ENCODE measurements at places on chromosomes 12 and 14.

- DNase-seq, result no peak
Observed at GRCh38 chr14:75411214-75411540, 16.6 kb upstream of the JDP2 start.

DNA sequence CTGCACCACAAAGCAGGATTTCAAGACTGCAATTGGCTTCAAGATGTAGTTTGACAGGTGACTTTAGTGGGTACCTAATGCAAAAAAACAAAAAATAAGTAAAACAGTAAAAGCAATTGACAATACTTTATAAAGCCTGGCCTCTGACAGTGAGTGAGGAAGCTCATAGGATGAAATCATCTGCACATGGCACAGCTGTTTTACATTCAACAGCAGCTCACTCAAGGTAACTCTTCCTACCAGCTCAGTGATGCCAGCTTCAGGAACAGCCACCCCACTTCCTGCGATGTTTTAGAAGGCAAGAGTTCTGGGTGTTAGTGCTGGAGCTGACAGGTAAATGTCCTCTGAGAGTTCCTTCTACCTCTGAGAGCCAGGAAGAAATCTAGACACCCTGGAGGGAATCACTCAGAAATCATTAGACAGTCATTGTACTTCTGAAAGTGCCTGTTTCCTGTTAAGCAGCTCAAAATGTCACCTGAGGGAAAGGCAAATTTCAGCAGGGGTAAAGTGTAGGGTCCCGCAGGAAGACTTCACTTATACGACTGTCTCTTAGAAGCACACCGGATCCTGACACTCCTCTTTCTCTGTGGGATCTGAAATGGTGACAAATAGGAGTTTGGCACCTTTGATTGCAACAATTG, 99.9 kb downstream of the FOXN3 start:
- DNase-seq, result no peak

- DNase-seq, result no peak
Observed at GRCh38 chr12:13227191-13227590, 30.7 kb downstream of the EMP1 start.

GRCh38 chr12:112518365-112518735, 99.6 kb downstream of the PTPN11 start:
- DNase-seq, result no peak

- DNase-seq, result no peak
Observed at GRCh38 chr14:76705214-76705613, 56.1 kb upstream of the VASH1 start.

GRCh38 chr12:12356467-12356895, 397 bp upstream of the BORCS5 start:
- no peak for DNase-seq

DNA sequence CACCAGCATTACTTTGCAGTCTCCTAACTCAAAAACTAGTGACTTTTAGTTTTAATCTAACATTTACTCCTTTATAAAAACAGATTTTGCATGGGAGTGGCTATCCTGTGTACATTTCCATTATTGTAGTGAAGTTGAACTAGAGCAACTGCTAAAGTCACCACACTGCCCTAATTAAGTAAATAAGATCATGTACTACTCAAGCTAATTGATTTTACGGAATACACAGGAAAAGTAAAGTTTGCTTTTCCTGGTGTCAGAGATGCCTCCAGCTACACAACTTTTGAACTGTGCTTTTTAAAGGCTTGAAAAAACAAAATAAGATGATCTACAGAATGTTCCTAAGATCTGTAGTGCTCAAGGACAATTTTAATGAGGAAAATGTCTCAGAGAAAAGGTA, 50.4 kb upstream of the ATP2A2 start:
- DNase-seq, result no peak

- no peak for DNase-seq
Observed at GRCh38 chr12:104464899-104465298, 8.2 kb downstream of the CHST11 start.

DNA sequence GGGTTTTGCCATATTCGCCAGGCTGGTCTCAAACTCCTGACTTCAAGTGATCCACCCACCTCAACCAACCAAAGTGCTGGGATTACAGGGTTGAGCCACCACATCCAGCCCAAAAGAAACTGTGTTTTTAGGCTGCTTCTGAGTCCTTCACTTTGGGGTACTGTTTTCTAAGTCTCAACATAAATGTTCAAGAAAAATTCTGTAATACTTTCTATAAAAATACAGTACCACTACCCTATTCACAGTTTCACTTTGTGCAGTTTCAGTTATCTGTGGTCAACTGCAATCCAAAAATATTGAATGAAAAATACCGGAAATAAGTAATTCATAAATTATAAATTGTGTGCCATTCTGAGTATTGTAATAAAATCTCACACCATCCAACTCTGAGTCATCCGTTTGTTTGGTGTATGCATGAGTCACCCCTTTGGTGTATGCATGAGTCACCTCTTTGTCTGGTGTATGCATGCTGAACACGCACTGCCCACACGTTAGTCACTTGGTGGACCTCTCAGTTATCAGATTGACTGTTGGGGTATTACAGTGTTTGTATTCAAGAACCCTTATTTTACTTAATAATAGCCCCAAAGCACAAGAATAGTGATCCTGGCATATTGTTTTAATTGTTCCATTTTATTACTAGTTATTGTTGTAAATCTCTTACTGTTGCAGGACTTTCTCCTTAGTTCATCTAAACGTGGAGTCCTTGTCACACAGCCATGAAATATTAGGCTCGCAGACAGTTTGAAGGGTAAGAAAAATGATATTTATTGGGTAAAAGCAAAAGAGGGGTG, 190.2 kb downstream of the FSCB start:
- peak; percentile 97 for DNase-seq

DNA sequence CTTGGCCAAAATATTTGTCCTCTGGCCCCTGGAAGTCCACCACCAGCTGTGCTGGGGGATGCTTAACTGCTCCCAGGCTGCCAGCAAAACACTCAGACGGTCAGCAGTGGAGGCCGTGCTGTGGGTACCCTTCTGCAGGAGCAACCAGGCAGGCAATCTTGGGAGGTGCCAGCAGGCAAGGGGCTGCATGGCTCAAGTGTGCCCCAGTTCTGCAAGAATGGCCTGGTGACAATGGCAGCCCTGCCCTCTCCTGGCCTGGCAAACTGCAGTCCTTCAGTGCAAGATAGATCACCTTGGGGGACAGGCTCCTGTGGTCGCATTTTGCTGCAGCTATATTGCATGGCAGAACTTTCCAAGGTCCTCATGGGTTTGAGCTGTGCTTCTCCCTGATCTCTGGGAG, 728.3 kb downstream of the TMTC2 start:
- DNase-seq, result no peak

GRCh38 chr12:1797011-1797901, 23.1 kb upstream of the LRTM2 start:
- DNase-seq, result peak; percentile 21

GRCh38 chr14:76500480-76500879, 124.5 kb downstream of the ESRRB start:
- no peak for DNase-seq

- no peak for DNase-seq
Observed at GRCh38 chr14:34580381-34580780, 40.9 kb upstream of the EAPP start.

DNA sequence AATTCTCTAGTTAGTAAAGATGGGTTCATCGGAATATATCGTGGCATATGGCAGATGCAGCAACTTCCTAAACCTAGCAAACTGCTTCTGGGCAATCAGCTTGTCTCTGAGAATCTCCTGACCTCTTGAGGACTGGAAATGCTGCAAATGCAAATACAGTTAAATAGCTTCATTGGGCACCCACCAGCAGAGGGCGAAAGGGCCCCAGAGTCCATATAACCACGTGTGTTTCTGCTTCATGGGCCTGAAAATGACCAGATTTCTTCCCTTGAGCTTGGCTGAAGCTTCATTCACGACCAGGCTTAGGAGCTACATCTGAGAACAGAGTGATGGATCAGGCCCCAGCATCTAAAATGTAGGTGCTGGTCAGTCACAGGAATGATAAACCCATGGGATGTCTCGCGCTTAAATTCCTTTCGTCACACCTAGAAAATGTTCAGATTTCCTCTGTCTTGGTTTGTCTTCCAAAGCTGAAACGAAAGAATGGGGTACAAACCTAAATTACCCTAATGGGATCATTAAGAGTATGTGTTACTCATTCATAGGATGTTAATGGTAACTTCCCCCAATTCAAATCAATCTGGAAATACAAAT, 1482.5 kb upstream of the TMEM132C start:
- DNase-seq, result peak; percentile 62

- no peak for DNase-seq
Observed at GRCh38 chr12:9244894-9245293, 36.7 kb upstream of the PZP start.

DNA sequence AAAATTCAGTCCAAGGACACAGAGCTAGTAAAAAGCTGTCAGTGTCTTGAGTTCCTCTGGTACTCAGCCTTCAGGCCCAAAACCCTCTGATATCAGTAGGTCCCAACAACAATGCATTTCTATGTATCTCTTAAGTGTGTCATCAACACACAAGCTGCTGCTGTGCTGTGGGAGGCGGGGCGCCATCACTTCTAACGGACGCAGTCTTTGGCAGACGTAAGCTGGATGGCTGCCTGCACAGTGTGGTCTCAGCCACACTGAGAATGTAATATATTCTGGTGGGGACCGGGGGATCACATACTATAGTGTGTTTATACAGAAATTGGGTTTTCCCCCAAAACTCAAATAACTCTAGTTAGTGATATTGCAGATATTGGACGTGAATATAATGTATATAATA, 123.9 kb downstream of the SUDS3 start:
- no peak for DNase-seq

- no peak for DNase-seq
Observed at GRCh38 chr12:45254254-45254653, 38.4 kb downstream of the ANO6 start.

- DNase-seq, result no peak
Observed at GRCh38 chr12:45076417-45077026, 25.6 kb upstream of the DBX2 start.

- no peak for DNase-seq
Observed at GRCh38 chr12:65637150-65637549, 187.1 kb upstream of the HMGA2 start.

DNA sequence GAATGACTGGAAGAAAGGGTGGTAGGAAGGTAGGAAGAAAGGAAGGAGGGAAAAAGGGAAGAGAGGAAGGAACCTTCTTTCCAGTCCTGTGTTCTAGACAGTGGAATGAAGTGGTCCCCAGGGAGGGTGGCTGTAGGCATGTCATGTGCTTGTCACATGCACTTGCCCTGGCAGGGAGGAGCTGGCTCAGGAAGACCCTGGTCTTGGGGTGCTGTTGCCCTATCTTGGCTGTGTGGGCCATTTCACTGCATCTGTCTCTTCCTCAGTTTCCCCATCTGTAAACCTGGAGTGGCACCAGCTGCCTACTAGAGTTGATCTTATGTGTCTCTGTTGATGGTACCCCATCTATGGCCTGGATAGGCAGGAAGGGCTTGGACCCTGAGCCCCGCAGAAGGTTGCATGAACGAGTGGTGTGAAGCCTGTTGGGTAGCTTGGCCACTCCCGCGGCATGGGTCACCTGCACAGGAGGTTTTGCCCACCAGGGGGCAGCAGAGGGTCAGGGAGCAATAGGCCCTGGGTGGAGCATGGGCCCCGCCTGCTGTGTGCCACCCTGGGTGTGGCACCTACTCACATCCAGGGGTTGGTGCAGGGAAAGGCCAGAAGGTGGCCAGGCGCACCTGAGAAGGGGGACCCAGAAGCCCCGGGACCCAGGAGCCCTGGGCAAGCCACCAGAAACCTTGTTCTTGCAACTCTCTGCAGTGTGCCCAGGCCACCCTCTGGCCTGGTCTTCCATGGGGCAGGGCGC, 25.1 kb downstream of the MEG3 start:
- no peak for DNase-seq

GRCh38 chr12:131897875-131898274, 3.5 kb downstream of the ULK1 start:
- DNase-seq, result no peak

DNA sequence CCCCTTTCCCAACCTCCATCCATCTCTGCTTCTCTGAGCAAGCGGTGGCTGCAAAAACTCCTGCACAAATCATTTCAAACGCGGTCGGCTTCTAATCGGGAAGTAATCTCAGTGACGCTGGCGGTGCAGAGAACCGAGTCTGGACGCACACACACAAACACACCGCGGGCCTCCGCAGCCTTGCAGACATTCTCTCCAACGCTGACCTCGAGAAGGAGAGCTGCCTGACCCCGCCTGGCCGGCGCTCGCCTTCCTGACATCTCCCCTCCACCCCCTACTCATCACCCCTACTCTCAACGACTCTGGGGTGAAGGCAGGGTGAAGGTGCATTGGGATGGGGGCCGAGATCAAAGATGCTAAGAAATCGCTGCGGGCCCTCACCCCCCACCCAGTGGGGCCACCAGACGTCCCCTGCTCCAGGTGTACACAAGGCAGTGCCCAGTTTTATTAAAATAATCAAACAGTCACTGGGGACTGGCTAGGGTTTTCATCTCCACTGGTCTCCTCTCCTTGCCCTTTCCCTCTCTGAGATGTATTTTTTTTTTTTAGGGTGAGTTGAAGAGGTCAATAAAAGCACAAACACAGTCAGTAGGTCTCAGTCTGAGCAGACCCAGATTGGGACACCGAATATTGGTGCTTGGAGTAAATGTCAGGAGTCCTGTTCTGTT, 506 bp upstream of the TBX5 start:
- DNase-seq, result peak; percentile 28

- peak; percentile 51 for DNase-seq
Observed at GRCh38 chr12:106082216-106083175, 56.3 kb downstream of the NUAK1 start.

DNA sequence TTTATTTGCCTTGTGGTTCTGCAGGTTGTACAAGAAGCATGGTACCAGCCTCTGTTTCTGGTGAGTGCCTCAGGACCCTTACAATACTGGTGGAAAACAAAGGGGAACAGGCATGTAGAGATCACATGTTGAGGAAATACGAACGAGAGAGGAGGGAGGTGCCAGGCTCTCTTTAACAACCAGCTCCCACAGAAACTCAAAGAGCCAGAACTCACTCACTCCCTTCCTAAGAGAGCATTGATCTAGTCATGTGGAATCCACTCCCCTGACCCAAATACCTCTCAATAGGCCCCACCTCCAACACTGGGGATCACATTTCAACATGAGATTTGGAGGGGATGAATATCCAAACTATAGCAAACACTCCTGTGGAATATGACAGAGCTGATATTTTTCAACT, 938.0 kb downstream of the GALC start:
- no peak for DNase-seq

GRCh38 chr12:57549909-57550640, at the start of gene KIF5A:
KIF5A (plus strand) TSS chr12:57550044; CDS start chr12:57550272, 228 bp downstream.
- no peak for DNase-seq

DNA sequence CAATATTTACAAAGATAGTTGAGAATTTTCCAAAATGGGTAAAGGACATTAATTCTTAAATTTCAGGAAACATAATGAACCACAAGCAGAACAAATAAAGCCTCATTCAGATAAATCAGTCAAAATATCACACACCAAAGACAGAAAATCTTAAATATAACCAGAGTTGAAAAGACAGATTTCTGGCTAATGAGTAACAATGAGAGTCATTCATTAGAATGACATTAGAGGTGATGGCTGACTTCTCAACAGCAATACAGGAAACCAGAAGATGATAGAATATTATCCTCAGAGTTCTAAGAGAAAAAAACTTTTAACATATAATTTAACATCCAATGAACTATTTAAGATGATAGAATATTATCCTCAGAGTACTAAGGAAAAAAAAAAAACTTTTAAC, 124.2 kb downstream of the DENND5B start:
- peak; percentile 25 for DNase-seq

All from cardiac fibroblast (primary cell).